ENCODE measurements at places on chromosomes 6 and 20. TPM values are rescaled to one million over a fixed set of nuclear protein-coding genes. Genes with fewer than 3 reads are reported as not detected.

DNA sequence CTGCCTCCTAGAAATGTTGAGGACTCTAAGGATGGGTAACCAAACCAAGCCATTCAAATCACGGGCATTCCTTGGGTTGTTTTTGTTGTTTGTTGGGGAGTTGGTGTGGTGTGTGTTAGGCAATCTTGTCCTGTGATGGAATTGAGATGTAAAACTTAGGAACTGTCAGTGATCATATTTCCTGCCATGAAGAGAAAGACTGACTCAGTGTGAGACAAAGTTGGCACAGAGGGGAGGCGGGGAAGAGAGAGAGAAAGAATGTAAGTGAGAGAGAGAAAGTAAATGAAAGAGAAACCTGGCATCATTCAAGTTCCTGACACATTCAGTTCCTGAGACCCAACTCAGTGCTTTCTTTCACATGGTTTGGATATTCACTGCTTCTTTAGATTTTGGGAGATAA, 21.6 kb upstream of the FBXO30 start:
- H3K27ac ChIP-seq: no peak overlapping the region
- no peak overlapping the region for H3K4me3 ChIP-seq
- DNase-seq: no peak
- no peaks in the 10 kb centered on the region for H3K27me3 ChIP-seq
- H3K4me1 ChIP-seq: no peaks in the 10 kb centered on the region
- no peaks in the 10 kb centered on the region for H3K36me3 ChIP-seq

GRCh38 chr6:12077021-12077710, 65.1 kb downstream of the HIVEP1 start:
- no peak for DNase-seq
- no peaks in the 10 kb centered on the region for H3K27me3 ChIP-seq
- H3K36me3 ChIP-seq: no peaks in the 10 kb centered on the region
- peaks cover 4% of the 10 kb centered on the region for H3K4me1 ChIP-seq
- H3K4me3 ChIP-seq: no peak overlapping the region
- H3K27ac ChIP-seq: no peak overlapping the region

- no peak overlapping the region for H3K4me3 ChIP-seq
- no peaks in the 10 kb centered on the region for H3K27me3 ChIP-seq
- H3K4me1 ChIP-seq: peaks cover 8% of the 10 kb centered on the region
- DNase-seq: no peak
- H3K27ac ChIP-seq: no peak overlapping the region
- no peaks in the 10 kb centered on the region for H3K36me3 ChIP-seq
Measured at GRCh38 chr20:20969701-20970280, 136.4 kb downstream of the LINC00237 start.

DNA sequence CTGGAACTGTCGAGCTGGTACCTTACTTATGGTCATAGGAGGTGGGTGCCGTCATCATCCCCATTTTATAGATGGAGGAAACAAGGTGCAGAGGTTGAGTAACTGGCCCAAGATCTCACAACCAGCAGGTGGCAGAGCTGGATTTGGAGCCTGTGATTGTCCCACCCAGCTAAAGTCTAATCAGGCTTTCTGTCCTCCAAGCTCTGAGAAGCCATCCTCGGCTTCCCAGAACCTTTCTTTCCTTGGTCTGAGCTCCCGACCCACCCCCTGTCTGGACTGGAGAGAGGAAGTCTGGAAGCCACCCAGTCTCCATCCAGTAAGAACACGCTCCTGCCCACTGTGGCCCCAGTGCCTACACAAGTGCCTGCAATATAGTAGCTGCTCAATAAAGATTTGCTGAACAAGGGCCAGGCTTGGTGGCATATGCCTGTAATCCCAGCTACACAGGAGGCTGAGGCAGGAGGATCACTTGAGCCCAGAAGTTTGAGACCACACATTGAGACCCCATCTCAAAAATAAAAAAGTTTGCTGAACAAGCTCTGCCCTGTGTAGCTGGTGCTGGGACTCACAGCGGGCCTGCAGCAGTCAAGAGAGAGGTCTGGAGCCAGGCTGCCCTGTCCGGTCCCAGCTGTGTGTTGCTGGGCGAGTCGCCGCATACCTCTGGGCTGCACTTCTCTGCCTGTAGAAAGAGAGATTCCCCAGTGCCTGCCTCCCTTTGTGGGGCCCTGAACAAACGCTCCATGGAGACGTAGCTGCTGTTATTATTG, 32.5 kb upstream of the DLGAP4 start:
- no peaks in the 10 kb centered on the region for H3K27me3 ChIP-seq
- no peaks in the 10 kb centered on the region for H3K36me3 ChIP-seq
- no peak overlapping the region for H3K27ac ChIP-seq

The POU5F1 gene
- total RNA-seq: 37.6 TPM

GRCh38 chr6:139550361-139550760, 175.9 kb upstream of the CITED2 start:
- H3K36me3 ChIP-seq: no peaks in the 10 kb centered on the region
- peak; percentile 76 for DNase-seq
- peak overlapping the region; percentile 40 for H3K27ac ChIP-seq
- no peaks in the 10 kb centered on the region for H3K27me3 ChIP-seq

The ADGB gene
- not detected for total RNA-seq

DNA sequence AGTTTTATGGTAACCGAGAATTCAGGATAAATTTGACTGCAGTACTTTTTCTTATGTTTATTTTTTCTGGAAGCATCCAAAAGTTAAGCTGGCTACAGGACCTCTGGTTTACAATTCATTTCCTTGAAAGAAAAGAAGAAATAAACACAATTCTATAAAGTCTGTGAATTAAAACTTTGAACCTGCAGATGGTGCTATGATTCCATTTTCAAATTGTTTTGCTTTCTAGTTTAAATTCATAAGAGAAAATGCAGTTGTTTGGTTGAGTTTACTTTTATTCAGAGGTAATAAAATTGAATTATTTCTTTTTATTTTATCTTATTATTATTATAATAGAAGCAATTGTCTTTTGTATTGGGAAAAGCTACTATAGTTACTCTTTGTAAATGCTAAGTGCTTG, 1.8 kb upstream of the VIP start:
- H3K27ac ChIP-seq: no peak overlapping the region
- H3K4me3 ChIP-seq: no peak overlapping the region
- H3K4me1 ChIP-seq: no peaks in the 10 kb centered on the region
- H3K36me3 ChIP-seq: no peaks in the 10 kb centered on the region

GRCh38 chr20:8124639-8125038, 7.4 kb upstream of the PLCB1 start:
- H3K27ac ChIP-seq: no peak overlapping the region
- H3K4me3 ChIP-seq: no peak overlapping the region
- H3K4me1 ChIP-seq: no peaks in the 10 kb centered on the region
- H3K27me3 ChIP-seq: no peaks in the 10 kb centered on the region

DNA sequence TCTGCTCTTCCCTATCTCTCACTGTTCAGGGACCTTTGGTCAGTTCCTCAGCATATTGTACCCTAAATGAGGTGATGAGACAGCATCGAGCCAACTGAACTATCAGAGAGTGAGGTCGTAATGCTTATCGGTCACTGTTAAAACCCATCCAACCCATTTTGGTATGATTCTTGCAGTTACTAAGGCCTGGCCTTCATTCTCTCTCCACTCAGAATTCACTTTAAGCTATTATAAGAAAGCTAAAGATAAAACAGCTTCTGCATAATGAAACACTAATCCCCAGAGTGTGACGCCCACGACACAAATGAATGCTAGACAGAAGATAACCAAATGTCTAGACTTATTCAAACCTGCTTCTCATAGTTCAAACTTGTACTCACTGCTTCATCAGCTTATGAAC, 175.8 kb downstream of the GMPR start:
- no peak for DNase-seq
- H3K4me1 ChIP-seq: peaks cover 6% of the 10 kb centered on the region
- H3K4me3 ChIP-seq: no peak overlapping the region
- no peaks in the 10 kb centered on the region for H3K27me3 ChIP-seq
- no peaks in the 10 kb centered on the region for H3K36me3 ChIP-seq

DNA sequence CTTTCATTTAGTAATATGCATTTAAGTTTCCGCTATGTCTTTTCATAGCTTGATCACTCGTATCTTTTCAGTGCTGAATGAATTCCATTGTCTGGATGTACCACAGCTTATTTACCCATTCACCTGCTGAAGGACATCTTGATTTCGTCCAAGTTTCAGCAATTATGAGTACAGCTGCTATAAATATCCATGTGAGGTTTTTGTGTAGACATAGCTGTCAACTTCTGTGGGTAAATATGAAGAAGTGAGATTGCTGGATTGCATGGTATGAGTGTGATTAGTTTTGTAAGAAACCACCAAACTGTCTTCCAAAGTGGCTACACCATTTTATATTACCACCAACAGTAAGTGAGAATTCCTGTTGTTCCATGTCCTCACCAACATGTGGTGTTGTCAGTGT, 79.2 kb upstream of the STMND1 start:
- H3K4me1 ChIP-seq: peaks cover 29% of the 10 kb centered on the region
- H3K36me3 ChIP-seq: no peaks in the 10 kb centered on the region
- no peak overlapping the region for H3K27ac ChIP-seq
- no peaks in the 10 kb centered on the region for H3K27me3 ChIP-seq
- H3K4me3 ChIP-seq: no peak overlapping the region

The CST5 gene
- not detected for total RNA-seq

The MAS1 gene
- not detected for total RNA-seq

DNA sequence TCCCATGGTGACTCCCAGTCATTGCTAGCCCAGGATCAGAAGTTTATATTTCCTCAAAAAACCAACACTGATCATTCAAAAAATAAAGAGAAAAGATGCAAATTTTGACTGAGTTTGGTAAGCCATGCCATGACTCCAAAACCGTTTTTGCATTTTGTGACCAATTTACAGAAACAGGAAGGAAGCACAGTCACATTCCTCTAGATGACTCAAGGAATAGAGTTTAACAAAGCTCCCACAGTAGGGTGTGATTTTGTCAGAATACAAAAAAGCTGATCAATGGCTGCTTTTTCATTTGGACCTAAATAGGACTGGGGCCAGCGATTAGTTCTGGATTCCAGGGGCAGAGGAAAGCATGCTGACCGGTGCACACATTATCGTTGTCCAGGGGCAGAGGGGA, 179.4 kb upstream of the AFDN start:
- H3K4me3 ChIP-seq: no peak overlapping the region
- no peaks in the 10 kb centered on the region for H3K36me3 ChIP-seq
- DNase-seq: no peak
- no peaks in the 10 kb centered on the region for H3K4me1 ChIP-seq

DNA sequence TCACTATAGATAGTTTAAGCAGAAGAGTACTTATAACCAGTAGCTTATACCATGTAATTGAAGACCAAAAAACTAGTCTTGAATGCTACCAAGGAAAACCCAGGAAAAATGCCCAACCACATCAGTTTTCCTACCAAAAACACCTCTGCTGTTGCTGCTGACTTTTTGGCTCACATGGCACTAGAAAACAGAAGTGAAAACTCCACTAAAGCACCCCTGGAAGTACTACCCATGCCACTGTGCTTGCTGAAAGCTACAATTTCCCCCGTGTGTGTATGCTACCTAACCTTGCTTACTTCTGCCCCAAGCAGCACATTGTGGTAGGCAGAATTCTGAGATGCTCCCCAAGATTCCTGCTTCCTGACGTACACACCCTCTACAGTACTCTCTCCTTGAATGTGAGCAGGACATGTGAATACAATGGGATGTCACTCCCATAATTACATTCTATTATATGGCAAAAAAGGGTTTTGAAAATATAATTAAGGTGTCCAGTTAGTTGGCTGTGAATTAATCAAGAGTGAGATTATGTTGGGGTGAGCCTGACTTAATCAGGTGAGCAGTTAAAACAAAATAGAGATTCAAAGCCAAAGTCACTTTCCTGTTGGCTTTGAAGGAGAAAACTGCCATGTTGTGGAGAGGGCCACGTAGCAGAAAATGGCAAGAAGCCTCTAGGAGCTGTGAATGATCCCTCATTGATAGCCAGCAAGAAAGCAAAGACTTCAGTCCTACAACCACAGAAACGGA, 209.8 kb upstream of the MARCKS start:
- H3K36me3 ChIP-seq: no peaks in the 10 kb centered on the region
- H3K4me1 ChIP-seq: peaks cover 64% of the 10 kb centered on the region

DNA sequence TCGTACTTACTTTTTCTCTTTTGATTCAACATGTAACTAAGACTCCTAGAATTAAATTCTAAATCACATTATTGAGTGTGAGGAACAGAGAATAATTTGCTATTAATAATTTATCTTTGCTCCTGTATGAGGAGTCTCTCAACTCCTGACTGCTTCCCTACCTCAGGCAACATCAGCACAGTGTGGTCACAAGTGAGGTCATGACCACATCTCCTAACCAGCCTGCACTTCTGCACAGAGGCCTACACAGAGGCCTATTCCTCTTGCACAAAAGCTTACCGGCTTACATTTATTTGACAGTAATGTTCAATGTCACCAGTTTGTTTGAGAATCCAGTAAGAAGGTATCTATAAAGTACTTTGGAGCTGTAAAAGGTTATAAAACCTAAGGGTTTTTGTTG, 637.4 kb upstream of the MARCKS start:
- no peak overlapping the region for H3K4me3 ChIP-seq
- no peak overlapping the region for H3K27ac ChIP-seq
- no peaks in the 10 kb centered on the region for H3K36me3 ChIP-seq
- DNase-seq: no peak
- H3K4me1 ChIP-seq: no peaks in the 10 kb centered on the region

DNA sequence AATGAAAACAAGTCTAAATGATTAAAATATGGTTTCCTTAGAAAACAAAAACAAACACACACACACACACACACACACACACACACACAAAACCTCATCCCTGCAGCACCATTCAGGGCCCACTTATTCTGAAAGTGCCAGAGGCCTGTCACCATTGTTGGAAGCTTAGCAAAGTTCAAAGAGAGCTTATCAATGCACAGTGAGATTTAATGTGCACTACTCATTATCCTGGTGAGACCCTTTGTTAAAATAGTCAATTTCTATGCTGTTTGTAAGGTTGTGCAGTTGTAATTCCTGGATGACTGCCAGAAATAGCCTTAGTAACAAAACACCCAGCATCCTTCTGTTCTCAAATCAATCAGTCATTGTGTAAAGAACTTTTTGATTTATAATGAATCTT, 482.9 kb downstream of the GRIK2 start:
- DNase-seq: no peak
- no peaks in the 10 kb centered on the region for H3K27me3 ChIP-seq
- no peak overlapping the region for H3K4me3 ChIP-seq

All from body of pancreas (tissue), 4 donors.